EL (cell line): ENCODE measurements at places on chromosomes 1 and 21.

DNA sequence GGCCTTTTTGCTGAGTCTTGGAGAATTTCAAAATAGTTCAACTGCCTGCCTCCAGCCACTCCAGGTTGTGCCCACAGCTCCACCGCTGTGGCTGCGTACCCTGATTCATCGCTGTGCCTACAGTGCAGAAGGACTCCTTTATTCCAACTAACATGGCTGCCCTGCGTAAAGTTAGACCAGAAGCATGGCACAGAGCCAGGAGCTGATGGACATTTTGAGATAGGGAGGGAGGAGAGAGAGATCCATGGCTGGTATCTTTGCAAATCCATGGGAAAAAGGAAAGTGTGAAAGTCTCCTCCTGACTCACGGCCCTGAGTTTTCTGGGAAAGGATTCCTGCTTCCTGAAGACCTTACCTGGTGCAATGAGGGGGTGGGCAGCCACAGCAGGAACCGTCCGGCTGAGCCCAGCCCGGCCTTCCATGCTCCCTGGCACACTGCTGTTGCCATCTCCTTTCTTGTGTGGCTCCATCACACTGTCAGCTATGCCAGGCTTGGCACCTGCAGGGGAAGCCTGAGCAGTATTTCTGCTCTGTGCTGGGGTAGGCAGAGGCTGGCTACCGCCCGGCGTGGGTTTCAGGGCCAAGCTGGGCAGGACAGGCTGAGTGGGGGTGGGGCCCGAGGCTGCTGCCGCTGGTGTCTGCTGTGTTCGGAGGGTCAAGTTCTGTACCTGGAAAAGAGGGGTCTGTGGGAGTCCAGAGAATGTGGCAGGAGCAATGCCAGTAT lies 46.0 kb upstream of the A3GALT2 start:
- no peak for DNase-seq

- no peak for DNase-seq
Observed at GRCh38 chr1:42178249-42178648, 13.7 kb upstream of the GUCA2A start.

GRCh38 chr1:163766257-163766918 lies 444.6 kb downstream of the NUF2 start:
- no peak for DNase-seq

DNA sequence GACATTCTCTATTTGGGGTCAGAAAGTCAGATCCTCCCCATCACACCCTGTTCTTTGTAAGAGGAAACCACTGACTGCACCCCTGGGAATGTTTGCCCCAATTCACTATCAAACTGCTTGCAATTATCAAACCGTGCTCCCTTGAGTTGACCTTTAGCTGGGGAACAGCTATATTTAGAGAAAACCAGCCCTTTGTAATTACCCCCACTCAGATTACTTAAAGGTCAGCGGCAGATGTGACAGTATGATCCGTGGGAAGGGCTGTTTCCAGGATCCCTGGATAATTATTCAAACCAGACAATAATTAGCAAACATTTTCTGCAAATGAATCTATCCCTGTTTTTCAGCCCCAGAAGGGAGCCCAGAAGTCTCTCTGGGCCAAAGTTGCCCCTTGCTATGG lies 242.7 kb downstream of the RRAGC start:
- DNase-seq: no peak

GRCh38 chr1:175287849-175288248 lies 95.3 kb upstream of the KIAA0040 start:
- no peak for DNase-seq

DNA sequence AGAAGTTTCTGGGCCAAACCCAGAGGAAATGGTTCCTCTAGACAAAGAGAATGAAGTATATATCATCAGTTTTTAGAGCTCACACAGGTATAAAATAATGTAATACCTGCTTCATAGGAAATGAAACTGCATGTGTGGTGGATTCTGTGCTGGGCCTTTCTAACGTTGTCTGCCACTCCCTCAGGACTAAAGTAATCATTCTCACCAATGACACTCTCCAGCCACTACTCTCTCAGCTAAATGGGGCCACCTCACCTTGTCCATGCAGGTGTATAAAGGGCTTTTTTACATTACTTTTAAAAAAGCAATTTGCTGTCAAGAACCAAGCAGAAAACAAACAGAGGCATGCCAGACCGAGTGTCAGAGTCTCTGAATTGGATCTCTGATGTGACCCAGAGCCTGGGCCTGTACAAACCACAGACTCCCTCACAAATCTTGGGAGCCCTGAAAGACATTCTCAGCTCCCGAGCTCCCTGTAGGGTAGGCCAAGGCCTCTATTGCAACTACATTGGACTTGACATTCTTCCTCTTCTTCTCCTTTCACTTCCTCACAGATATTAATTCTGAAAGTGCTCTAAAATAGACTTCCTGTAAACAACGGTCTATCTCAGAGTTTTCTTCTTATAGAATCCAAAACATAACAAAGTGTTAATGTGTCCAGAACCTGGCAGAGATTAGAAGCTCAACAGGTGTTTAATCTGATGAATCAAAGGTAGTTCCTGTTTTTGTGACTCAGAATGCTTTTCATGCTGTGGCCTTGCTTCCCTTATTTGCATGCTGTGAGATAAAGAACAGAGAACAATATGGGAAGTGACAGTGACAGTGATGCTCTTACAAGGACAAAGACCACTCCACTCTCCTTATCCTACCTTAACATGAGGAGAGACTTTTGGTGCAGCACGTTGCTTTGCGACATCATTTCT lies 8.6 kb downstream of the AIM2 start:
- DNase-seq: no peak

DNA sequence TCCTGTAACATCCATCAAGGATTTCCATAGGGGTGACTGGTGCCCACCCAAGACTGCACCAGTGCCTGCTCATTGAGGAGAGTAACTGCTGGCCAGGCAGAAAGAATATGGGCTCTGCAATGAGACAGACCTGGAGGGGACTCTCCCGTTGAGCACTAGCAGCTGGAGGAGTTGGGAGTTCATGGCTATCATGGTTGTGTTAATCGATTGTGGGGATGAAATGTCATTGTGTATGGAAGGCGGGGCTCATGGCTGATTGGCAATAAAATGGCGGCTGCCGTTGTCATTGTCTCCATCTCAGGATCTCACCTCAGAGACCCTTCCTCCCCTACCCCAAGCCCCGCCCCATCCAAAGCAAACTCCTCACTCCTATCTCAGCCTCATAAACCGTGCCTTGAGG lies 3.9 kb downstream of the TMEM125 start:
- DNase-seq: no peak

DNA sequence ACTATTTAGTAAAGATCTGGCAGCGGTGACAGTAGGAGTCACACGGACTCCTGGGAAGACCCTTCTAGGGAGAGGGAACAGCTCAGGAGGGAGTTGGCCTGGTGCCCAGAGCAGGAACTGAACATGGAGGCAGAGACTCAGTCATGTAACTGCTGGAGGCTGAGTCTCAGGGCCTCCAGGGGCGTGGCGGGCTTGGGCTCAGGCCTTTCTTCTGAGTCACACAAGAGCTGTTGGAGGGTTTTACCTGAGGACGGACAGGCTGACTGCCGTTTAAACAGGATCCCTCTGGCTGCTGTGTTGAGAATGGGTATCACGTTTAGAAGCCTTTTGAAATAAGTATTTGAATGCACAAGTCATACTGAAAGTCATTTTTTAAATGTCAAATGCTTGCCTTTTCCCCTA lies 7.2 kb upstream of the ETS2 start:
- peak; percentile 70 for DNase-seq

GRCh38 chr1:186301448-186301847 lies 73.6 kb downstream of the TPR start:
- no peak for DNase-seq

DNA sequence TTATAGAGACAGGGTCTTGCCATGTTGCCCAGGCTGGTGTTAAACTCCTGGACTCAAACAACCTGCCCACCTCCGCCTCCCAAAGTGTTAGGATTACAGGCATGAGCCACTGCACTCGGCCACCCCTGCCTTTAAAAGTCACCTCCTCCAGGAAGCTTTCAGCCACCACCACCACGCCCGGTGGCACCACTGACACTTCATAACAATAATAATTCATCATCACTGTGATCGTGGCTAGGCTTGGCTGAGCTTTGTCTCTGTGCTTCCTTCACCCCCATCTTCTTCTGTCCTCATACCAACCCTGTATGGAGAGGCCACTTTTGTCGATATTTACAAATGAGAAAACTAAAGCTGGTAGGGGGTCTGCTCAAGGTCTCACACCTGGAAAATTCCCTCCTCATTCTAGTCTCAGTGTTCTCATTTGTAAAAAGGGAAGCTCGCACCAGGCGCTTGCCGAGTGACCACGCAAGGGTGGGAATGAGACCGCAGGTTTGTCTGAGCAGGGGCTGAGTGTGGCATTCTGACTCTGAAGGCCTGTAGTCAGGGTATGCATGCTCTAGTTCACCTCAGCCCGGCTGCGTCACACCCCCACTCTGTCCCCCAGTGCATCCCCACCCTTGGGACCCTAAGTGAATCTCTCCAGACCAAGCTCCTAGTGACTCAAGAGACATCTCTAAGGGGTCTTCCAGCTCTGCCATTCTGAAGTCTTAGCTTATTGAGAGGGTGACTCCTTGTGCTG lies 12.9 kb upstream of the EPHA2 start:
- no peak for DNase-seq

DNA sequence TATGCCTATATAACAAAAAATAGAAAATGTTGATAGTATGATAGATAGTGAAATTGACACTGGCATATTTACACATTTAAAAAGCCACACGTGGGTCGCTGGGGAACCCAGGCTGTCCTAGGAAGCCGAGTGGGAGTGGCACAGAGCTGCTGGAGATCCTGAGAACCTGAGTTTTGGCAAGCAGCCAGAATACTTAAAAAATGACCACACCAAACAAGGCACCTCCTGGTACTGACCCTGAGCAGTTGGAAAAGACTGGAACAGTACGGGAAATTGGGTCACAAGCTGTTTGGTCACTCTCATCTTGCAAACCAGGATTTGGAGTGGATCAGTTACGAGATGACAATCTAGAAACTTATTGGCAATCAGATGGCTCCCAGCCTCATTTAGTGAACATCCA lies 111.5 kb downstream of the ZFYVE9 start:
- DNase-seq: no peak

DNA sequence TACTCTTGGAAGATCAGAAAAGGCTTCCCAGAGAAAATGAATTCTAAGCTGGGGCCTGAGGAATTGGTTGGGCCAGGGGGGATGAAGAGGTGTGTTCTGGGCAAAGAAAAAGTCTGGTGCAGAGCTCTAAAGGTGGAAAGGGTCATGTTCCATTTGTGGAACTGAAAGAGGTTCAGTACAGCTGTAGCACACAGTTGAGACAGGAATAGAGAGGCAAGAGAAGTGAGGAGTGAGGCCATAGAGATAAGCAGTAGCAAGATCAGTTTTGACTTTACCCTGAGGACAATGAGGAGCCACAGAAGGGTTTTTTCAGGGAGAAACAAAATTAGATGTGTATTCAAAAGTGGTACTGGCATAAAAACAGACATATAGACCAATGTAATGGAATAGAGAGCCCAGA lies 30.3 kb upstream of the MUTYH start:
- no peak for DNase-seq

- DNase-seq: no peak
Observed at GRCh38 chr21:15752763-15753407, 23.1 kb downstream of the USP25 start.

GRCh38 chr1:28066393-28067154 lies 21.8 kb downstream of the EYA3 start:
- DNase-seq: no peak

- DNase-seq: peak; percentile 100
Observed at GRCh38 chr1:24266398-24266941, 52.7 kb upstream of the GRHL3 start.

- no peak for DNase-seq
Observed at GRCh38 chr1:51514733-51515132, 4.3 kb downstream of the EPS15 start.

- no peak for DNase-seq
Observed at GRCh38 chr1:94608852-94609530, 67.4 kb upstream of the F3 start.

- no peak for DNase-seq
Observed at GRCh38 chr1:11524465-11525150, 45.7 kb downstream of the DISP3 start.
